H4 (cell line): ENCODE measurements at places on chromosomes 5 and 9. TPM values are rescaled to one million over a fixed set of nuclear protein-coding genes. Genes with fewer than 3 reads are reported as not detected.
A peak's percentile ranks its signal among the peaks of the same experiment; 100 is the strongest.

DNA sequence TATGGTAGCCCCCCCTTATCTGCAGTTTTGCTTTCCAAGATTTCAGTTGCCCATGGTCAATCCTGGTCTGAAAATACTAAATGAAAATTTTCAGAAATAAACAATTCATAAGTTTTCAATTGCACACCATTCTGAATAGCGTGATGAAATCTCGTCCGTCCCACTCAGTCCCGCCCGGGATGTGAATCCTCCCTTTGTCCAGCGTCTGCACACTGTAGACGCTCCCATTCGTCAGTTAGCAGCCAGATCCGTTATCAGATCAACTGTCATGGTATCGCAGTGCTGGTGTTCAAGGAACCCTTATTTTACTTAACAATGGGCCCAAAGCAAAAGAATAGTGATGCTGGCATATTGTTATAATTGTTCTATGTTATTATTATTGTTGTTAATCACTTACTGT lies 98.6 kb downstream of the TMEM215 start:
- no peak for DNase-seq

- peak; percentile 27 for DNase-seq
These were observed 41.1 kb downstream of the ISOC1 start for GRCh38 chr5:129135633-129136032.

DNA sequence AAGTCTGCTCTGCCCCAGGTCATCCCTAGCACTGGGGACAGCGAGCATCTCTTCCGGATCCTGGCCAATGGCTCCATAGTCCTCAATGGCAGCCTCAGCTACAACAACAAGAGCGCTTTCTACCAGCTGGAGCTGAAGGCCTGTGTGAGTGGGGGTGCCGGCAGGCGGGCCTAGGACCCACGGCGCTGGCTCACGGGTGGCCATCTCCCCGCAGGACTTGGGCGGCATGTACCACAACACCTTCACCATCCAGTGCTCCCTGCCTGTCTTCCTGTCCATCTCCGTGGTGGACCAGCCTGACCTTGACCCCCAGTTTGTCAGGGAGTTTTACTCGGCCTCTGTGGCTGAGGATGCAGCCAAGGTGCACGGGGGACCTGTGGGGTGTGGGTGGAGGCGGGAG lies 25.9 kb downstream of the CDHR2 start:
- no peak for DNase-seq

- no peak for DNase-seq
These were observed 37.3 kb upstream of the CDKN2B start for GRCh38 chr9:22046243-22046885.

DNA sequence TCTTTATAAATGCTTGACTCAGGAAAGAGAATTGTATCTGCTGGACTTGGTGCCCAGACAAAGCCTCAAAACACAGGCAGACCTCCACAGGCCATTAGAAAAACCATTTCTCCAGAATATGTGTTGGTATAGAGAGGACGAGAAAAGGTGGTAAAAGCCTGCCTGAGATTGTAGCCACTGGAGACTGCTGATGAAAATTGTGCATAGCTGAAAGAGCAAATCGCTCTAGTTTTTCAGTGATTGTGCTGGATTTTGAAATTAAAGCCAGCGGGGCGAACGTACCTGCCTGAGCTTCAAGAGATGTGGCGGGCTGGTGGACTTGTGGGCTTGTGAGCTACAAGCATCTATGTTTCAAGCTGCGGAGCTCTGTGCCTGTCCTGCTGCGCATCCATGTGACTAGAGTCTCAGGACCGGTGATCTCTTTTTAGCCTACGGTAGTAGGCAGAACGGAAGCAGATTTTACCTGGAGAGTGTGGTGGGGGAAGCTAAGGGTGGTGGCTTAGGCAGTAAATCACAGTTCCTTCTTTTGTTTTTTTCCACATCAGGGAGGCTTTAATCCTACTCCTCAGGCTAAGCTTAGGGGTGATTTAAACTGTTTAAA lies 193.6 kb downstream of the SREK1 start:
- no peak for DNase-seq

- no peak for DNase-seq
These were observed 27.0 kb downstream of the RAPGEF6 start for GRCh38 chr5:131607903-131608540.

GRCh38 chr5:5432020-5432707 lies 9.7 kb downstream of the ICE1 start:
- no peak for DNase-seq

GRCh38 chr9:3903273-3903672 lies 377.5 kb upstream of the RFX3 start:
- DNase-seq: no peak

- DNase-seq: no peak
These were observed 96.4 kb upstream of the SPRY4 start for GRCh38 chr5:142421228-142421617.

DNA sequence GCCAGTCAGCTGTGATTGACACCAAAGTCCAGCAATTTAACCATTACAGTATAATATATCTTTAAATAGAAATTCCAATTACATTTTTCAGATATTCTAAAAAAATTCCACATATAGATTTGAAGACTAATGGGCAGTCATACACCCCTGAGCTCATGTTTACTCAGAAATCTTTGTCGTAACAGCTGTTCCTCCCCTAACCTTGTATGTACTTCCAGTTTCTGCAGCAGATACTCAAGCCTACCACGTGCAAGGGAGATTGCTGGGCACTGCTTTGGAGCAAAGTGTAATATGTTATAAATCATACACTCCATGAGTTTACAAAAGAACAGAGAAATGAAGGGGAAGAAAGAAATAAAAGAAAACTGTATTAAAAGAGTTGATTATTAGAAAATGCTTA lies 241.2 kb downstream of the TRIM32 start:
- no peak for DNase-seq

GRCh38 chr9:98445576-98445975 lies 190.1 kb upstream of the TBC1D2 start:
- DNase-seq: no peak

DNA sequence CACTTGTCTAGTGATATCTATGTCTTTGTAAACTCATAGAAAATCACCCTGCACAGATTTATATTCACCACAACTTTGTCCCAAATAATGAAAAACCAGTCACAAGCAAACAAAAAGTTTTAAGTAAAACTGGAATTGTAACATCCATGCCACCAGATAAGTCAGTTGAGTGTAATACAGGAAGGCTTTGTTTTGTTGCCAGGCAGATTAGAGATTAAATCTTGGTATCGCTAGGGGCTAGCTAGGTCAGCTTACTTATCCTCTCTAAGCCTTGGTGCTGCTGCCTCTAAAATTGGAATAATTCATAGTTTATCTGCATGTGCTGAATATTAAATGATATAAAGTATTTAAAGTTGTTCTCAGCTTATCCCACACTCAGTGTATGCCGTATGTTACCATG lies 1062.5 kb downstream of the CDH9 start:
- DNase-seq: no peak

- no peak for DNase-seq
These were observed 111.7 kb downstream of the ST8SIA4 start for GRCh38 chr5:100791391-100791790.

GRCh38 chr9:7656636-7657035 lies 142.9 kb downstream of the DMAC1 start:
- DNase-seq: peak; percentile 2

DNA sequence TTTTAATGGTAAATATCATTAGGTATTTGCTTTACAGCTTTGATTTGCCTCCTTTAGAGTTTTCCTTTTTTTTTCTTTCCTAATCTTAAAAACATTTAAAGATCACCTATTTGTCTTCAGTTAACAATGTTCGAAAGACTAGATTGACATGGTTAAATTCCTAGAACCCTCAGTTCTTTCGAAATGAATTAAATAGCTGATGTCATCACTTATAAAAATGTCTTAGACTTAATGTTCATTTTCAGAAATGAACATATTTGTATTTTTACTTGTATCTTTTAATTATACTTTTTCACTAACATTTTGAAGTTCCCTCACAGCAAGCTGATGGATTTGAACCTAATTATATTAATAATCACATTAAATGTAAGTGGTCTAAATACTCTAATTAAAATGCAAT lies 205.3 kb upstream of the IRX4 start:
- DNase-seq: no peak

- peak; percentile 59 for DNase-seq
These were observed 138.5 kb downstream of the SLIT3 start for GRCh38 chr5:169162407-169162806.

DNA sequence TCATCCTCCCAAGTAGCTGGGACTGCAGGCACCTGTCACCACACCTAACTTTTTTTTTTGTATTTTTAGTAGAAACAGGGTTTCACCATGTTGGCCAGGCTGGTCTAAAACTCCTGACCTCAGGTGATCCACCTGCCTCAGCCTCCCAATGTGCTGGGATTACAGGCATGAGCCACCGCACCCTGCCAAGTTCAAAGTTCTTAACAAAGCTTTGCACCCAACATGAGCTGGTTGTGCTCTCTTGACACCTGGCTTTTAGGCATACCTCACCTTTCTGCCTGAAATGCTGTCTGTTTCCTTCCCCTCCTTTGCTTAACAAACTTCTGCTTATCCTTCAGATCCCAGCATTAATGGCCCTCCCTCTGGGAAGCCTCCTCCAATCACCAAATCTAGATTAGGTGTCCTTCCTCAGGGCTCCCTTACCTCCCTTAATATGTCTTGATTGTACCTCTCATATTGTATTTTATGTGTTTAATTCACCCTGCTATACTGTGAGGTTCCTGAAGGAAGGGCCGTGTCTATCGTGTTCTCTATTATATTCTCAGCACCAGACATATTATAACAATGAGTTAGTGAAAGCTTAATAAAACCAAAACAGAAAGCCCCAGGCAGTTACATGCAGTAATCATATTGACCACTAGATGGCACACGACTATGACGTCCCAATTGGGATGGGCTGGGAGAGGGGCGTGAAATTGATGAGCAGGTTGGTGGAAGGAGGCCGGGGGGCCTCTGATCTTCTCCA lies 62.9 kb upstream of the PPARGC1B start:
- no peak for DNase-seq

DNA sequence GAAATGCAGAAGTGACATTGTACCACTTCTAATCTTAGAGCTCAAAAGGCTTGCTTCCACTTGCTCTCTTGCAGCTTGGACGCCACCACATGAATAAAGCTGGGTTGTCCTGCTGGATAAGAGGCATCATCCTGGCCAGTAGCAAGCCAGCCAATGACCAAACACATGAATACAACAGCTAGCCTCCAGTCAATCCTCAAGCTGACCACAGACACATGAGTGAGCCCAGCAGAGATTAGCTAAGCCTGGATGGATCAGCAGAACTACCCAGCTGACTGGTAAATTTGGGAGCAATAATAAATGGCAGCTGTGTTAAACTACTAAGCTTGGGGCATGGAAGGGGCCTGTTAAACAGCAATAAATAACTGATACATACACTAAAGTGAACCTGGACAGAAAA lies 121.1 kb upstream of the SLC12A2 start:
- no peak for DNase-seq

The FCN2 gene
- not detected in 2 replicates for total RNA-seq

The DIPK1B gene
- 3.8 and 6.1 TPM in 2 replicates for total RNA-seq

The SHROOM1 gene
- 0.91 and 9.0 TPM in 2 replicates for total RNA-seq

The RASEF gene
- total RNA-seq: 0.08 TPM in 1 of 2 replicates, not detected in the other

The FOXD4L4 gene
- total RNA-seq: not detected in 2 replicates

The AHRR gene
- 10.8 and 12.9 TPM in 2 replicates for total RNA-seq

The SLC6A18 gene
- total RNA-seq: not detected in 2 replicates

The IFNA21 gene
- 0.15 TPM in 1 of 2 replicates, not detected in the other for total RNA-seq

The GPR150 gene
- total RNA-seq: not detected in 2 replicates

The GPRIN1 gene
- 11.7 and 14.0 TPM in 2 replicates for total RNA-seq
